Activated naive CD8-positive, alpha-beta T cell treated with anti-CD3 and anti-CD28 coated beads for 36 hours (primary cell): ENCODE measurements at places on chromosomes 1 and 21. TPM values are rescaled to one million over a fixed set of nuclear protein-coding genes. Genes with fewer than 3 reads are reported as not detected.
A peak's percentile ranks its signal among the peaks of the same experiment; 100 is the strongest.

GRCh38 chr1:7669559-7670311, 101.4 kb upstream of the VAMP3 start:
- no peaks in the 10 kb centered on the region for H3K36me3 ChIP-seq
- no peaks in the 10 kb centered on the region for H3K4me1 ChIP-seq
- peak; percentile 64 for DNase-seq
- H3K27me3 ChIP-seq, result no peaks in the 10 kb centered on the region

GRCh38 chr1:224199679-224200078, 16.6 kb downstream of the DEGS1 start:
- no peak overlapping the region for H3K27ac ChIP-seq
- peaks cover 7% of the 10 kb centered on the region for H3K36me3 ChIP-seq
- no peak for DNase-seq
- no peaks in the 10 kb centered on the region for H3K27me3 ChIP-seq

DNA sequence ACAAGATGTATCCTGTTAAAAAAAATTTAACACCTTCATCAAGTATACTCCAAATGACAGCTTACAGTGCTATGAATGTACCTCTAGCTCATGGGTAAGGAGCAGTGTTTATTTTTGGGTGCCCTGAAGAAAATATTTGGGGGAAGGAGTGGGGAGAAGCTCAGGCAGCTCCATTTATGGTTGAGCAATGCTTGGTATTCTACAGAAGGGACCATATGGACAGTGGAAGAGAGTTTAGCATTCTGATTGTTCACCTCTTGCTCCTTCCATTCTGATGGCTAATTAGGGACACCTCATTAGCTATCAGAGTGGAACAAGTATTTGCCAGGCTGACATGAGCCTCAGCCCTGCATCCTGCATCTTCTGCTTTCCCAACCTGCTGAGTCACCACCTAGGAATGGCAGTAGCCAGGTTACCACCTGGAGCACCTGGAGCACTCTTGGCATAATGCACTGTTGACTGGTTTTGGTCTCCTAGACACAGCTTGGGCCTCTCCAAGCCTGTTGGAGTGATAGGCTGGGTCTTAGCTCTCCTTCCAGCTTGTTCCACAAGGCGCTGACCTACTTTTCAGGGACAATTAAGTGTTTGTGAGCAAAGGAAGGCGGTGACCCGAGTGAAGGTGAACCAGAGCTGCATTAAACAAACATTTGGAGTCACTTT, 62.0 kb upstream of the MACF1 start:
- H3K4me3 ChIP-seq, result no peak overlapping the region
- no peaks in the 10 kb centered on the region for H3K36me3 ChIP-seq
- no peak for DNase-seq
- no peak overlapping the region for H3K27ac ChIP-seq
- H3K27me3 ChIP-seq, result peaks cover 4% of the 10 kb centered on the region

DNA sequence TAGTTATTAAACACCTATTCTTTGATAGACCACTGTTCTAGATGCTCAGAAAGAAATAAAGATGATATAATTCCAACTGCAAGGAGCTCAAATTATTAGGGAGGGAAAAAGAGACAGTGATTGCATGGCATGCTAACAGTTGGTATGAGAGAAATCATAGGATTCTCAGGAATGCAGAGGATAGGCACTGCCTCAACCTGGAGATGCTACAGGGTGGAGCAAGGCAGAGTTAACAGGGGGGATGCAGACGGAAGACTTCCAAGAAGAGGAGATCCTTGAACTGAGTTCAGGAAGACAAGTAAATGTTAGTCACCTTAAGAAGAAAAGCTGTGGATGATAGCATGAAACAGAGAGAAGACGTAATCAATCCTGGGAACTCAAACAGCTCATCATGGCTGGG, 123.7 kb downstream of the DAB1 start:
- no peaks in the 10 kb centered on the region for H3K36me3 ChIP-seq
- H3K4me3 ChIP-seq, result no peak overlapping the region
- no peaks in the 10 kb centered on the region for H3K4me1 ChIP-seq

GRCh38 chr1:110490791-110491451, 28.1 kb downstream of the KCNA10 start:
- H3K27ac ChIP-seq, result no peak overlapping the region
- no peaks in the 10 kb centered on the region for H3K4me1 ChIP-seq

DNA sequence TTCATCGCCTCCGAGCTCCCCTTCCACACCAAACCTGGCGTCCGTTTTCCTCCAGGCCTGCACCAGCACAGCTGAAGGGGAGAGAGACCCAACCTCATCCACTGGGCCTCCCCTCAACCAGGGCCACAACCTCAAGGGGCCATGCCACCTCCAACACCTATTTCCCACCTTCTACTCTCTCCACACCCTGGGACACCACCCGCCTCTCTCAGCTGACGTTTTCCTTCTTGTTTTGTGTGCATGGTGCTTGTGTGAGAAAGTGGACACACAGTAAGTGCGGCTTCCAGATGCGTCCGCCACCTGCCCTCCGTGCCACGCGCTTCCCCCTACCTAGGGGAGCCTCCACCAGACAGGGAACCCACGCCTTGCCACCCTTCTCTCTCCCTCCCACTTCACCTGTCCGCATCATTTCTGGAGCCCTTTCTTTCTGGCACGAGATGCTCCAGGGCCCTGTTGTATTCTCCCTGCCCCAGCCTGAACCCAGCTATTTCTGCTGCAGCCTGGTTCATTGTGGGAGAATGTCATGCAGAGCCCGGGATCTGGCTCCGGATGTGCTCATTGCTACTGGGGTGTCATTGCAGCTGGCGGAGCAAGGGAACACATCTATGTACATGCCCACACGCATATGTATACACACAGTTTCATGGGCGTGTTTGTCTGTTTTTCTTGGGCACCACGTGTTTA, 1.3 kb upstream of the GNB1 start:
- no peaks in the 10 kb centered on the region for H3K27me3 ChIP-seq
- peaks cover 44% of the 10 kb centered on the region for H3K4me1 ChIP-seq
- peak; percentile 22 for DNase-seq
- peak overlapping the region; percentile 82 for H3K4me3 ChIP-seq
- peaks cover 15% of the 10 kb centered on the region for H3K36me3 ChIP-seq

- no peaks in the 10 kb centered on the region for H3K4me1 ChIP-seq
- H3K4me3 ChIP-seq, result no peak overlapping the region
- DNase-seq, result no peak
- H3K36me3 ChIP-seq, result no peaks in the 10 kb centered on the region
Observed at GRCh38 chr1:63674238-63674864, 81.1 kb downstream of the PGM1 start.

DNA sequence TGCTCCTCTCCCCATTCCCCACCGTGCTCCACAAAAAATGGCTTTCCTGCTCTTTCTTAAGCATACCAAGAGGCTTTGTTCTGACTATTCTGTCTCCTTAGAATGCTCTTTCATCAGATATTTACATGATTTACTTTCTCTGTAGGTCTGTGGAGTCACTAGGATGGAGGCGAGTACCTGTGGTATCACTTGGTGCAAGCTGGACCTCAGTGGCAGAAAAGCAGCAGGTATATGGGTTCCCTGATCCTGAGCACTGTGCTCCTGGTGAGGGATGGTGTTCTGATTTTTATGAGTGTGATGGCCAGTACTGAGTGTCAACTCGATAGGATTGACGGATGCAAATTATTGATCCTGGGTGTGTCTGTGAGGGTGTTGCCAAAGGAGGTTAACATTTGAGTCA, 10.0 kb downstream of the C1orf87 start:
- H3K27me3 ChIP-seq, result peaks cover 6% of the 10 kb centered on the region
- no peaks in the 10 kb centered on the region for H3K36me3 ChIP-seq
- no peak for DNase-seq
- no peak overlapping the region for H3K4me3 ChIP-seq

DNA sequence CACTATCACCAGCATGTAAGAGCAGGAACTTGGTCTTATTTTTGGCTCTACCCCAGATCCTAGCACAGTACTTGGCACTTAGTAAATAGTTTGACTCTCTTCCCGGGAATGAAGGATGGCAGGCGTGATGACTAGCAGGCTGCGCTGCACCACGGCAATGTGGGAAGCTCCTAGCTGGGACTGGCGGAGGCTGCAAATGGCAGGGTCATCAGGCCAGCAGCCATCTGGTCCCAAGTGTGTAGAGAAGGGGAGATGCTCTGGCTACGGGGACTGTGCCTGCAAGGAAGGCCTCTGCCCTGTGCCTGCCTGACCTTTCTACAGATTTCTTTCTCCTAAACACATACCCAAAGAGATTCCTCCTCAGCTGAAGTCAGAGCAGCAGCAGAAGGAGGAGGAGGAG, 95.0 kb downstream of the KCND3 start:
- peaks cover 4% of the 10 kb centered on the region for H3K27me3 ChIP-seq
- no peak for DNase-seq
- H3K4me1 ChIP-seq, result no peaks in the 10 kb centered on the region
- no peaks in the 10 kb centered on the region for H3K36me3 ChIP-seq
- no peak overlapping the region for H3K4me3 ChIP-seq
- no peak overlapping the region for H3K27ac ChIP-seq

DNA sequence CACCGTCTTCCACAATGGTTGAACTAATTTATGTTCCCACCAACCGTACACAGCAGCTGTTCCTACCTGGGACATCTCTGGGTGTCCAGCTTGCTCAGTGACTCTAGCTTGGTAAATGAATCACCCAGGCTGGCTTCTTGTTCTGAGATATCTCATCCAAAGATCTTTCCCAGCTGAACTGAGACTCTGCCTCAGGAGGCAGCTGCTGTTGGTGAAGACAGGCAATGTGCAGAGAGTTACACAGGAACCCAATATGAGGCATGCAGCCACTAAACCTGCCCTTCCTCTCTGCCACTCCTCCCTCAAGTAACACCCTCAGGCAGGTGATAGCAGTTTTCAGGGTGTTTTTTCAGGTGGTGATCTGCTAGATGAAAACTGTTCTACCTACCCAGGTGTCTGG, 14.0 kb upstream of the FOXO6 start:
- no peak overlapping the region for H3K4me3 ChIP-seq
- no peaks in the 10 kb centered on the region for H3K36me3 ChIP-seq
- peaks cover 8% of the 10 kb centered on the region for H3K27me3 ChIP-seq

- H3K4me3 ChIP-seq, result no peak overlapping the region
- H3K36me3 ChIP-seq, result no peaks in the 10 kb centered on the region
- H3K4me1 ChIP-seq, result peaks cover 2% of the 10 kb centered on the region
- DNase-seq, result no peak
- no peaks in the 10 kb centered on the region for H3K27me3 ChIP-seq
Observed at GRCh38 chr1:230050973-230051735, 15.9 kb upstream of the GALNT2 start.

- H3K36me3 ChIP-seq, result no peaks in the 10 kb centered on the region
- peaks cover 73% of the 10 kb centered on the region for H3K27me3 ChIP-seq
- peaks cover 6% of the 10 kb centered on the region for H3K4me1 ChIP-seq
- DNase-seq, result peak; percentile 13
- no peak within 1 kb of the TSS for H3K27ac ChIP-seq
Observed at GRCh38 chr1:76867342-76868130, at the start of gene ST6GALNAC5. TSS of gene ST6GALNAC5 (plus strand) at chr1:76867480.

GRCh38 chr1:233505130-233505529, 108.8 kb upstream of the KCNK1 start:
- no peaks in the 10 kb centered on the region for H3K27me3 ChIP-seq
- DNase-seq, result no peak
- H3K4me3 ChIP-seq, result no peak overlapping the region

GRCh38 chr1:152888126-152888525, 10.0 kb downstream of the SMCP start:
- no peak for DNase-seq
- H3K27ac ChIP-seq, result no peak overlapping the region
- no peak overlapping the region for H3K4me3 ChIP-seq
- H3K4me1 ChIP-seq, result no peaks in the 10 kb centered on the region
- H3K36me3 ChIP-seq, result no peaks in the 10 kb centered on the region
- peaks cover 31% of the 10 kb centered on the region for H3K27me3 ChIP-seq

GRCh38 chr1:2198571-2198970, 4.0 kb upstream of the FAAP20 start:
- no peak for DNase-seq
- H3K27me3 ChIP-seq, result no peaks in the 10 kb centered on the region
- no peaks in the 10 kb centered on the region for H3K36me3 ChIP-seq
- peak overlapping the region; percentile 90 for H3K4me3 ChIP-seq

DNA sequence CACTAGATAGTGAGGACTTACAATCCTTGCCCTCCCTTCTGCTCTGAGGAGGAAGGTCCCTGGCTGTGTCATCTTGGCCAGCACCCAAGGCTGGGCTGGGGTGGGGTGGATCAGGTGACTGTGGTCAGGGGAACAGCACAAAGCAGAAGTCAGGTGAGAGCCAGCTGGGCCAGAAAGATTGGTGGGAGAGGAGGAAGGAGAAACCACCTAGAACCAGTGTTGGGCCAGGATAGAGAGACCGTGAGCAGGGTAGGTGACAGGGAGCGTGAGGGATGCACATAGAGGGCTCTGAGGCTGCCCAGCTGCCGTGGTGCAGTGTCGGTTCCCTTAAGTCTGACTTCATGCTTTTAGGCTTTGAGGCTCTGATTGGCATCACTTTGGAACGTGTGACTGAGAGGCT, 22.7 kb downstream of the NCF2 start:
- no peak overlapping the region for H3K4me3 ChIP-seq
- H3K27me3 ChIP-seq, result peaks cover 6% of the 10 kb centered on the region
- no peaks in the 10 kb centered on the region for H3K36me3 ChIP-seq
- no peak overlapping the region for H3K27ac ChIP-seq

- DNase-seq, result no peak
- H3K27ac ChIP-seq, result no peak overlapping the region
- no peaks in the 10 kb centered on the region for H3K36me3 ChIP-seq
- H3K4me1 ChIP-seq, result no peaks in the 10 kb centered on the region
- no peak overlapping the region for H3K4me3 ChIP-seq
- no peaks in the 10 kb centered on the region for H3K27me3 ChIP-seq
Observed at GRCh38 chr1:227280836-227281235, 37.5 kb downstream of the CDC42BPA start.

GRCh38 chr1:33443080-33443704, 12.3 kb upstream of the PHC2 start:
- H3K27me3 ChIP-seq, result peaks cover 16% of the 10 kb centered on the region
- H3K27ac ChIP-seq, result no peak overlapping the region
- H3K36me3 ChIP-seq, result no peaks in the 10 kb centered on the region

DNA sequence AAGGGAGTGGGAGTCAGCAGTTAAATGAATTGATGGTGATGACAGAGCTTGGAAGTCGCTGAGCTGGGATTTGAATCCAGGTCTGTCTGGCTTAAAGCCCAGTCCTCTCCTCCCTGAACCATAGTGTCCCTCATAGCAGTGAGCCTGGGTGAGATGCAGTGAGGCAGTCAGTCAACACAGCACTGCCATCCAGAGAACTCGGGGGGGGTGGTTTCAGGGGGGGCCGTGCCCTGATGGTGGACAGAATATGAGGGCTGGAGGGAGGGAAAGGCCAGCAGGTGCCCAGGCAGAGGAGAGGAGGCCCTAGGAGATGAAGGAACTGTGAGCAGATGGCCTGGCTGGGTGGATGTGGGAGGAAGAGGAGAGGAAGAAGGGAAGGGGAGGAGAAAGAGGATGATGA, 405.6 kb downstream of the PTPRU start:
- no peak overlapping the region for H3K4me3 ChIP-seq
- no peak overlapping the region for H3K27ac ChIP-seq
- no peaks in the 10 kb centered on the region for H3K36me3 ChIP-seq
- no peak for DNase-seq
- no peaks in the 10 kb centered on the region for H3K4me1 ChIP-seq
- peaks cover 7% of the 10 kb centered on the region for H3K27me3 ChIP-seq

Gene C1orf210
- total RNA-seq, result not detected

Gene ASPM
- total RNA-seq, result 30.2 TPM

Gene NHLH2
- not detected for total RNA-seq

Gene PKN2
- total RNA-seq, result 15.7 TPM

Gene RGS16
- total RNA-seq, result 70.7 TPM

Gene MAP3K21
- 1.6 TPM for total RNA-seq

Gene DEPDC1
- 13.3 TPM for total RNA-seq
